ENCODE measurements at places on chromosomes 2 and 18.

GRCh38 chr18:2411381-2411960 is 159.8 kb downstream of the METTL4 start:
- DNase-seq: no peak

GRCh38 chr2:160603771-160604510 is 110.3 kb upstream of the RBMS1 start:
- no peak for DNase-seq

DNA sequence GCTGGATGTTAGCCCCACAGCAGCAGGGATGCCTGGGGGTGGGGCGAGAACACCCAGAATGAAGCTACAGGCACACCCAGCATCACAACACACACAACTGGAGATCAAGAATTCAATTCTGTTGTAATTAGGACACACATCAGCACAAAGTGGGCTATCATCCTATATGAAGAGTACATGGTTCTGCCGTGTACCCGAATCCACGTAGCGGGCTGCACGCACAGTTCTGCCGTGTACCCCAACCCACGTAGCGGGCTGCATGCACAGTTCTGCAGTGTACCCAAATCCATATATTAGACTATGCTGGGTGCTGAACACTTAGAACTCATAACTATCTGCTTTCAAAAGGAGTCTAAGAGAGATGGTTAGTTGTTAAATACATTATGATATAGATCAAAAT is 86.5 kb downstream of the EIPR1 start:
- no peak for DNase-seq

- no peak for DNase-seq
Observed at GRCh38 chr2:198116756-198117155, 312.4 kb downstream of the PLCL1 start.

DNA sequence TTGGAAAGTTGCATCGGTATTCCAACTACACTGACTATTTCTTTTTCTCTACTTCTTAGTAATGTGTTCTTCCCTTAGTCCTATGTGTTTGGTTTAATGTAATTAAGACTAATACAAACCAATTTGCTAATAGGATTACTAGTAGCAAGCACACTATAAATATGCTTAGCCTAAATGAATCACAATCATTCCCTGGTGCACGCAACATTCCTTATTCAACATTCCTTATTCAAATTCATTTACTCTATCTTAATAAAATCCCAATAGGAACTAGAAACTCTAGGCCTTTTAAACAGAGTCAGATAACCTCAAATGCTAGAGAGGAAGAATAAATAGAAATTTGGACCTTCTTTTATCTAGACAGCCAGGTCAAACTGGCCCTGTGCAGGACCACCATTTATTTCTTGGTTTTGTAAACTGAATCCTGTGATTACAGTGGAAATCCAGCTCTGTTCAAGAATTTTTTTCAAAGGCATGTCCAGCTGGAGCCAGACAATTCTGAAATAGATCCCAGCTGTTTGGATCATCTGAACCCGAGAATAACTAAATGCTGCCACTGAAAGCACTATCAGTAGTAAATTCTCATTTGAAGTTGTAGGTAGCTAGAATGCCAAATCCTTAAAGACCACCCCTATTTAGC is 103.1 kb downstream of the PPP1R1C start:
- no peak for DNase-seq
